T-helper 2 cell treated with Interferon-gamma antibody and Interleukin-4, amounts not matched to agents 5 μg/mL and 100 μg/mL, for 36 hours (primary cell): ENCODE measurements at places on chromosomes 11 and 22.

DNA sequence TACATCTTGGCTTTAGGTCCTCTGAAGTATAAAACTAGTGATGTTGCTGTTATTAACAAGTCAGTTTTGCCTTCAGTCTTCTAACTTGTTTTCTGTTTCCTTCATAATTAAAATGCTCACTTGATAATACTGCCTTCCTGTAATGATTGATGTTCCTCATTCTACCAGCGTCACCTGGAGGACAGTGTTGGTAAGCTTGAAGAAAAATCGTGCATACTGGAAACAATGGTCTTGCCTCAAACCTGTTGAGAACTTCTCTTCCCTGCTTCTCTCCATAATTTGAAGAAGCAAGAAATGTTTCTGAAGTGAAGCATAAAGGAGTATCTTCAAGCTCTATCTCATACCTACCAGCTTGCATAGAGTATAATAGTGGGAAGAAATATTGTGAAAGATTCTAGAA lies 3.0 kb downstream of the YWHAH start:
- peak overlapping the region; percentile 70 for H3K4me3 ChIP-seq
- peak overlapping the region; percentile 80 for H3K27ac ChIP-seq

DNA sequence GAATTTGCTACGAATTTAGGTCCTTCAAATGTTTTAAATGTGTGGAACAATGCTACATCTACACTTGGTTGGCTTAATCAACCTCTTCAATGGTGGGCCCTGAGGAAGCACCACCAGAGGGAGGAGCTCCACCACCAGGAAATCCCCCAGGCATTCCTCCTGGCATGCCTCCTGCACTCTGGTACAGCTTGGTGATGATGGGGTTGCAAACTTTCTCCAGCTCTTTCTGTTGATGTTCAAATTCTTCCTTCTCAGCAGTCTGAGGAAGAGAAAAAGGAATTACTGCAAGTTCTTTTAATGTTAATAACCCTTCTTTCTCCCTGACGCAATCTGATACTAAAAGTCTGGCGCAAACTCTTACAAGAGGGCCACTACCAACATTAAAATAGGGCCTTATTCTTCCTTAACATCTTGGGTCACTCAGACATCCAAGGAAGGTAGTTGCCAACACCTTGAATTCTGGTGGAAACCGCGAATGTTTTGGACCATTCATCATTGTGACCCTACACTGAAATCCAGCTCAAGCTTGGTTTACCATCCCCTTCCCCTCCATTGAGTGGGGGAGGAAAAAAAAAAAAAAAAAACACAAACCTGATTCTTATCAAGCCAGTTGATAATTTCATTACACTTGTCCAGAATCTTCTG lies 4.2 kb downstream of the HSPA8 start:
- DNase-seq, result no peak
- H3K4me1 ChIP-seq, result peaks cover 38% of the 10 kb centered on the region
- H3K27me3 ChIP-seq, result no peaks in the 10 kb centered on the region

- peaks cover 1% of the 10 kb centered on the region for H3K4me1 ChIP-seq
- no peaks in the 10 kb centered on the region for H3K27me3 ChIP-seq
- H3K27ac ChIP-seq, result no peak overlapping the region
- no peak for DNase-seq
These were observed 20.1 kb downstream of the FZD4 start for GRCh38 chr11:86934926-86935579.

- no peak for DNase-seq
- H3K27ac ChIP-seq, result no peak overlapping the region
- H3K4me1 ChIP-seq, result no peaks in the 10 kb centered on the region
- H3K36me3 ChIP-seq, result no peaks in the 10 kb centered on the region
These were observed 62.7 kb upstream of the KCNQ1OT1 start for GRCh38 chr11:2762451-2762850.
